GM23248 (cell line): ENCODE measurements at places on chromosomes 1 and 21. TPM values are rescaled to one million over a fixed set of nuclear protein-coding genes. Genes with fewer than 3 reads are reported as not detected.

KCND3 gene
- total RNA-seq = 0.13 and 0.22 TPM in 2 replicates

C1orf94 gene
- not detected in 2 replicates for total RNA-seq

KIAA1614 gene
- total RNA-seq = 8.6 and 11.7 TPM in 2 replicates

SZRD1 gene
- 78.8 and 92.6 TPM in 2 replicates for total RNA-seq

USH2A gene
- total RNA-seq = under 0.01 TPM in 1 of 2 replicates, not detected in the other

DNA sequence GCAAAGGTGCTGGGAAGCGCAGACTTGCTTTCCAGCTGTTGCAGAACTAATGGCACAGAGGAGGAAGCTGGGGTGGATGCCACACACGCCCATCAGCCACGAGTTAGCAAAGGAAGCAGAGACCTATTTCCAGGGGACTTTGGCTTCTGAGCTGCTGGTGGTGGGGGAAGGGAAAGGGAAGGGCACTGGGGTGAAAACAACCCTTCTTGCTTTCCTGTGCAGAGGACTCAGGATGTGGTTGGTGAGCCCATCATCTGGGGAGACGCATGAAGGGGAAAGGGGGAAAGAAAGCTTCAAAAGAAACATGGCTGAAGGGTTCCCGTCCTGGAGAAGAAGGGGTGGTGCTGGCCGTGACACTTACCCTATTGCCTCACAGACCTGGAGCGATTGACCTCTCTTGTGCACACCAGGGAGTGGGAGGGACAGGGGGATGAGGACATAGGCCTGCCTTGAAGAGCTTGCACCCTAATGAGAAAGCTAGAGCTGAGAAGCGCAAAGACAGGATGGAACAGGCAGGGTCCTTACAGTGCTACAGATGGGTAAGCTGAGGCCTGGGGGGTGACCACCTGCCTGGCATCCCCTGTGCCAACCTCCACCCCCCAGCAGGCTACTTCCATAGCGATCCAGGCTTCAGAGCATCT is 140.8 kb upstream of the RAB4A start:
- H3K27ac ChIP-seq = no peak overlapping the region
- no peaks in the 10 kb centered on the region for H3K36me3 ChIP-seq
- no peak for DNase-seq
- no peaks in the 10 kb centered on the region for H3K4me1 ChIP-seq

GRCh38 chr1:207494171-207494570 is 1.8 kb upstream of the CR1 start:
- no peaks in the 10 kb centered on the region for H3K36me3 ChIP-seq
- no peak overlapping the region for H3K27ac ChIP-seq
- no peak for DNase-seq
- no peaks in the 10 kb centered on the region for H3K4me1 ChIP-seq
- H3K4me3 ChIP-seq = no peak overlapping the region

GRCh38 chr21:34518301-34518700 is 6.3 kb upstream of the KCNE1 start:
- no peaks in the 10 kb centered on the region for H3K27me3 ChIP-seq
- H3K36me3 ChIP-seq = peaks cover 44% of the 10 kb centered on the region; the same call in 1 of the 2 replicates
- peak; percentile 40 for DNase-seq
- H3K27ac ChIP-seq = peak overlapping the region; percentile 20; the same call in 1 of the 2 replicates
- no peak overlapping the region for H3K4me3 ChIP-seq

- peaks cover 5% of the 10 kb centered on the region; the same call in 1 of the 2 replicates for H3K4me1 ChIP-seq
- no peak for DNase-seq
- no peaks in the 10 kb centered on the region for H3K27me3 ChIP-seq
- no peak overlapping the region for H3K27ac ChIP-seq
Measured at GRCh38 chr1:42674214-42674613, 8.0 kb upstream of the YBX1 start.

GRCh38 chr1:171252482-171252881 is 4.2 kb downstream of the FMO1 start:
- no peak for DNase-seq
- no peaks in the 10 kb centered on the region; the same call in 1 of the 2 replicates for H3K4me1 ChIP-seq
- no peaks in the 10 kb centered on the region for H3K36me3 ChIP-seq
- H3K4me3 ChIP-seq = no peak overlapping the region

- H3K36me3 ChIP-seq = no peaks in the 10 kb centered on the region
- no peak overlapping the region for H3K27ac ChIP-seq
- no peak for DNase-seq
Measured at GRCh38 chr1:97654876-97655585, 265.8 kb downstream of the DPYD start.

DNA sequence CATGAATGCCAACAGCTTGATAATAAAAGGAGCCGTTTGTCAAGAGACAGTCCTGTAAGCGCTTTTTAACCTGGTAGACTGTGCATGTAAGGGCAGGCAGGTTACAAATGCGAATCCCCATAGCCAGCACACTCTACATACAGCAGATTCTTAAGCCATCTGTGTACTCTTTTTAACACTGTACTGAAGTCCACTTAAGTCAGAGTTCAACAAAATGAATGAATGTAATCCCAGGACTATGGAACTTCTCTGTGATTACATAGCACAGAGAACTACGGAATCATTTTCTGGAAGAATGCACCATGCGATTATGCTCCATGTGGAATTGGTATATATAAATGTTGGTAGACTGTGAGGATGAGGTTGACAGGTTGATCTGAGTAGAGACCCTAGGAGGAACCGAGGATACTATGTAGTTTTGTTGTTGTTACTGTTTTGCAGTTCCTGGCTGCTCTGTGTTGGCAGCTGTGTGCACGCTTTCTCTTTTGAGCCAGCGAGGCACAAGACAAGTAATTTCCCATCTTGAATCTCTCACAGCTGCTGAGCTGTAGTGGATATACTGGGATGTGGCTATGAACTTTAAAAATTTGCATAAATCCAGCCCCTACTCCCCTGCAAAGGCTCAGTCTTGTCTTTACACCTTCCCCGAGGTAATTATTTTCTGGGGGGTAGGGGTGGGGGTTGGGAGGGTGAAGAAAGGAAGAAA is 21.9 kb downstream of the LRRC8D start:
- H3K36me3 ChIP-seq = no peaks in the 10 kb centered on the region
- peak overlapping the region; percentile 74 for H3K4me3 ChIP-seq
- H3K27ac ChIP-seq = peak overlapping the region; percentile 48
- peaks cover 6% of the 10 kb centered on the region for H3K4me1 ChIP-seq
- peak; percentile 53 for DNase-seq
